Caco-2 (cell line): ENCODE measurements at places on chromosomes 4 and X.
A peak's percentile ranks its signal among the peaks of the same experiment; 100 is the strongest.

DNA sequence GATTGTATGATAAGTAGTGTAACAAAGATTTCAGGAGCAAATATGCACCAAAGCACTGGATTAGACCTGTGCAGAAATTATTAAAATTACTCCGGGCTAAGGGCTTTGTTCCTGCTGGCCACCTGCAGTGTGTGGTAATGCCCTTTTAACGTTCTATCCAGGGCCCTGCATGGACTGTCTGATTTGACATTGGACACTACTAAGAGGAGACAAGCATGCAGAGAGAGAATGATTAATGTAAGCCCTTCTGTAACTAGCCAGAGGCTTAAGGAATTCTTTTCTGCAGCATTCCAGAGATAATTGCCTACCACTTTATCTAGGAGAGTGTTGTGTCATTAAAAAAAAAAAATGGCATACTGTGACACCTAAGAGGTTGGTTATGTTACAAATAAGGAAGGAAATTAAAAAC, 117.0 kb downstream of the PCDH7 start:
- no peaks in the 10 kb centered on the region for H3K36me3 ChIP-seq
- peak; percentile 67 for DNase-seq
- H3K4me1 ChIP-seq: peaks cover 46% of the 10 kb centered on the region
- peak overlapping the region; percentile 89 for H3K27ac ChIP-seq

- no peak overlapping the region for H3K4me3 ChIP-seq
- H3K4me1 ChIP-seq: peaks cover 8% of the 10 kb centered on the region; the same call in 1 of the 2 replicates
- H3K27me3 ChIP-seq: no peaks in the 10 kb centered on the region
- no peaks in the 10 kb centered on the region for H3K36me3 ChIP-seq
- no peak for DNase-seq
Measured at GRCh38 chrX:38271154-38271716, 50.6 kb upstream of the SRPX start.

DNA sequence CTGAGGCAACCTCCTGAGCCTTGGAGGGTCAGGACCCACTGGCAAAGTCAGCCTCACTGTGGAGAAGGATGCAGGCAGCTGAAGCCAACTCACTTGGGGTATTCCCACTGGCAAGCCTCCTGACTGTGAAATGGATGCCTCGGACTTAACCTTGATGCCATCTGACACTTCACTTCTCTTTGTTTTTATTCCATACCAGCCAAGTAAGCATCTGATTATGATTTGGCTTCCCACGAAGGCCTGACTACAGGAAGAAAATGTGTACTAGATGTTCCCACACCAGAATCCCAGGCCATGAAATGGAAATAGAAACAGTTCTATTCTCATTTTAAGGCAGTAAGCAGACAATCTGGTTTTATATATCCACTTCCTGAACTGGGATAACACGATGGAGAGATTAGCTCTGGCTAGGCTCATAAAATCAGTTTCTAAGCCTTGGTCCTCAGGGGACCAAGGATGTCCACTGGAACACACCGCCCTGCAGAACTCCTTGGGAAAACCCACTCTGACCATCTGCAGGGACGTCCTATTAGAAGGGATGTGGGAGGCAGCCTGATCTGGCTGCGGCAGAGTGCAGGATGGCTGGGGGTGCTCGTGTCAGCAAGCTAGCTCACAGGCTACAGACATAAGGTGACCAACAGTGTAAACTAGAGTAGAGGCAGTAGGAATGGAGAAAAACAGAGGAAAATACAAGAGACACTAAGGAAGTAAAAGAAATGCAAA, 89.3 kb downstream of the TSPAN5 start:
- no peak for DNase-seq
- no peaks in the 10 kb centered on the region; the same call in 1 of the 2 replicates for H3K36me3 ChIP-seq
- no peak overlapping the region for H3K4me3 ChIP-seq
- H3K27me3 ChIP-seq: no peaks in the 10 kb centered on the region
- H3K4me1 ChIP-seq: no peaks in the 10 kb centered on the region

GRCh38 chr4:123785538-123785937, 388.9 kb downstream of the SPRY1 start:
- no peaks in the 10 kb centered on the region for H3K27me3 ChIP-seq
- H3K36me3 ChIP-seq: no peaks in the 10 kb centered on the region
- no peak overlapping the region for H3K27ac ChIP-seq
- no peaks in the 10 kb centered on the region for H3K4me1 ChIP-seq
- no peak for DNase-seq

- no peaks in the 10 kb centered on the region for H3K36me3 ChIP-seq
- DNase-seq: no peak
- H3K4me3 ChIP-seq: no peak overlapping the region
- H3K27ac ChIP-seq: no peak overlapping the region
Measured at GRCh38 chr4:124330045-124330444, 382.5 kb downstream of the ANKRD50 start.

- H3K27me3 ChIP-seq: no peaks in the 10 kb centered on the region
- no peak overlapping the region for H3K4me3 ChIP-seq
- no peaks in the 10 kb centered on the region for H3K4me1 ChIP-seq
- no peaks in the 10 kb centered on the region for H3K36me3 ChIP-seq
Measured at GRCh38 chr4:36551697-36552214, 270.3 kb downstream of the DTHD1 start.

GRCh38 chr4:116180157-116180601, 905.2 kb downstream of the TRAM1L1 start:
- DNase-seq: no peak
- H3K4me1 ChIP-seq: no peaks in the 10 kb centered on the region
- H3K36me3 ChIP-seq: no peaks in the 10 kb centered on the region
- H3K4me3 ChIP-seq: no peak overlapping the region
- no peak overlapping the region for H3K27ac ChIP-seq
